ENCODE measurements at places on chromosomes 3 and 15. TPM values are rescaled to one million over a fixed set of nuclear protein-coding genes. Genes with fewer than 3 reads are reported as not detected.
A peak's percentile ranks its signal among the peaks of the same experiment; 100 is the strongest.

- no peaks in the 10 kb centered on the region for H3K27me3 ChIP-seq
- no peak overlapping the region for H3K4me3 ChIP-seq
- H3K36me3 ChIP-seq = peaks cover 9% of the 10 kb centered on the region
- no peak for DNase-seq
- H3K4me1 ChIP-seq = no peaks in the 10 kb centered on the region
These were observed 59.4 kb downstream of the SLC6A6 start for GRCh38 chr3:14461748-14462324.

- H3K27ac ChIP-seq = no peak overlapping the region
- no peak overlapping the region for H3K4me3 ChIP-seq
- DNase-seq = no peak
- no peaks in the 10 kb centered on the region for H3K27me3 ChIP-seq
- H3K4me1 ChIP-seq = no peaks in the 10 kb centered on the region
These were observed 337.8 kb downstream of the RBMS3 start for GRCh38 chr3:29618395-29619282.

DNA sequence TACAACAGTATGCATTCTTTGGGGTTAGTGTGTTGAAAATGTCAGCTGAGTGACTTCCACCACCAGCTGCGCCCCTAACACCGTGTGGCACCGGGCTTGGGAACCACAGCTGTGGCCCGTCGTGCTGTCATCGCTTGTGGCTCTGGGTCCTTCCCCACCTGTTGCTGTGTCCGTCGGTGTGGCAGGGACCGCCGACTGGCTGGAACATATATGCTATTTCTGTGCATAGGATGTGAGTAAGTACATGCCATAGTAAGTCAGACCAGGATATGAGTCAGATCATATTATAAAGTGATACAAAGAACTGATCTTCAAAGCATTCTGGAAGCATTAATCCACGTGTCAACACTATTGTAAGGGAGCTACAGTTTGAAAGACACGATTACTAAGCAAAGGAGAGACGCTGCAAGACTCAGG lies 31.9 kb downstream of the EHD4 start:
- no peak overlapping the region for H3K27ac ChIP-seq
- H3K36me3 ChIP-seq = peaks cover 22% of the 10 kb centered on the region
- H3K4me3 ChIP-seq = no peak overlapping the region
- no peaks in the 10 kb centered on the region for H3K27me3 ChIP-seq
- peaks cover 20% of the 10 kb centered on the region for H3K4me1 ChIP-seq

GRCh38 chr3:48565591-48566400 lies 2.2 kb upstream of the UCN2 start:
- no peak overlapping the region for H3K27ac ChIP-seq
- no peaks in the 10 kb centered on the region for H3K27me3 ChIP-seq
- peaks cover 6% of the 10 kb centered on the region for H3K4me1 ChIP-seq
- no peak for DNase-seq
- H3K36me3 ChIP-seq = no peaks in the 10 kb centered on the region

DNA sequence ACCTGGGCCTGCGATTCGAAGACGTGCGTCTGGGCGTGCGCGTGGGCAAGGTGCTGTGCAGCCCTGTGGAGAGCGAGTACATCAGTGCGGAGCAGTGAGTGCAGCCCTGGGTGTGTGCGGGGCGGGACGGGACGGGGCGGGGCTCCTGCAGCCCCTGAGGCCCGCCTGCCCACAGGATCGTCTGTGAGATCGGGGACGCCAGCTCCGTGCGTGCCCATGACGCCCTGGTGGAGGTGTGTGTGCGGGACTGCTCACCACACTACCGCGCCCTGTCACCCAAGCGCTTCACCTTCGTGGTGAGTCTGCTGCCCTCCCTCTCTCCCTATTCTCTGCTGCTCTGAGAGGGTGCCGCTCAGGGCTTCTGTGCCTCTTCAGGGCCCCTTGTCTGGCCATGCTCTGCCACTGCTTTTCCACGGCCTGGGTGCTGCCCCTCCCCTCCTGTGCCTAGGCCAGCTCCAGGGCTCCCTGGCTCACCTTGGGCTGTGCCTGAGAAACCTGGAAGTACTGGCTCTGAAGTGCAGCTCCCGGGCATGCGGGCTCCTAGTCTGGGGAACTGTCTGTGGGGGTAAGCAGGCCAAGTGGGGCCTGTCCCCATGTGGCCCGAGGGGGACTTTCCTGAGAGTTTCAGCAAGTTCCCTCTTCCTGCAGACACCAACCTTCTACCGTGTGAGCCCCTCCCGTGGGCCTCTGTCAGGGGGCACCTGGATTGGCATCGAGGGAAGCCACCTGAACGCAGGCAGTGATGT lies 31.8 kb downstream of the PLXNA1 start:
- no peak overlapping the region for H3K4me3 ChIP-seq
- H3K27ac ChIP-seq = peak overlapping the region; percentile 46
- no peak for DNase-seq
- peaks cover 16% of the 10 kb centered on the region for H3K4me1 ChIP-seq
- H3K36me3 ChIP-seq = no peaks in the 10 kb centered on the region
- H3K27me3 ChIP-seq = no peaks in the 10 kb centered on the region

GRCh38 chr15:70036585-70037291 lies 61.0 kb downstream of the TLE3 start:
- H3K27me3 ChIP-seq = no peaks in the 10 kb centered on the region
- H3K36me3 ChIP-seq = no peaks in the 10 kb centered on the region
- peak; percentile 88 for DNase-seq
- peak overlapping the region; percentile 25 for H3K4me3 ChIP-seq
- peaks cover 40% of the 10 kb centered on the region for H3K4me1 ChIP-seq

DNA sequence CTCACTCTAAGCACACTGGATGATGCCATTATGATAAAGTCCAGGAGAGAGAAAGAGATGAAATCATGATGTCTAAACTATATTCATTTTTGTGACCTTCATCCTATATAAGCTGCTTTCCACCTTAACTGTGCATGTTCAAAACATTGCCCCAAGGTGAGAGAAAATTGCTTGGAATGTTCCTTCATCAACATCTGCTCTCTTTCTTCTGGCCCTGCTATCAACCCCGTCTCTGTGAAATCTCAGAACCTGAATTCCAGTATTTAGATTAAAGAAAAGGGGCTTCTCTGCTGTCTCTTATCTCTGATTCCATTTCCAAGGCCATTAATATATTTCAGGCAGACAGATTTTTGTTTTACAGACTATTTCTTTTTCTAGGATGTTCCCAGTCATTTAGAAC lies 47.3 kb upstream of the PHLDB2 start:
- no peaks in the 10 kb centered on the region for H3K4me1 ChIP-seq
- DNase-seq = no peak
- no peak overlapping the region for H3K4me3 ChIP-seq
- no peak overlapping the region for H3K27ac ChIP-seq
- H3K27me3 ChIP-seq = no peaks in the 10 kb centered on the region
- H3K36me3 ChIP-seq = no peaks in the 10 kb centered on the region

- DNase-seq = peak; percentile 63
- H3K27ac ChIP-seq = peak overlapping the region; percentile 98
- H3K27me3 ChIP-seq = no peaks in the 10 kb centered on the region
- peaks cover 4% of the 10 kb centered on the region for H3K36me3 ChIP-seq
These were observed 8.4 kb downstream of the NBEAL2 start for GRCh38 chr3:46987743-46988401.

DNA sequence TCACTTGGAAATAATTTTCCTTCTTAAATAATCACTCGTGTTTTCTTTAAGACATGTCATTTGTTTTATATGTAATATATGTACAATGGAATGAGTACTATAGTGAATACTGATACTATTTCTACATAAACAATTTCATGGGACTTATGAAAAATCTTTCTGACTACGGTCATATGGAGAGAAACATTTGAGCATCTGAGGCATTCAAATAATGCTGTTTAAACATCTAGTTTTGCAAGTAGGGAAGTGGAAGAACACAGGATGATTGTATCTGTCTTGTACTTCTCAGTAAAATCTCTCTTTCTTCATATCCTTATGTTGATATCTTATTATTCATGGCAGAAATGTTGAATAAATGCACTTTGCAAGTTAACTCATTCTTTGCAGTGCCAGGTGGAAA lies 599.5 kb upstream of the KCNMB2 start:
- H3K27ac ChIP-seq = no peak overlapping the region
- no peak overlapping the region for H3K4me3 ChIP-seq
- no peaks in the 10 kb centered on the region for H3K27me3 ChIP-seq

GRCh38 chr3:141335531-141336061 lies 32.7 kb upstream of the ZBTB38 start:
- no peak for DNase-seq
- no peaks in the 10 kb centered on the region for H3K27me3 ChIP-seq
- no peaks in the 10 kb centered on the region for H3K36me3 ChIP-seq
- H3K4me3 ChIP-seq = no peak overlapping the region
- H3K4me1 ChIP-seq = peaks cover 57% of the 10 kb centered on the region

GRCh38 chr15:50810128-50810527 lies 44.6 kb upstream of the SPPL2A start:
- H3K4me1 ChIP-seq = no peaks in the 10 kb centered on the region
- no peaks in the 10 kb centered on the region for H3K27me3 ChIP-seq
- H3K36me3 ChIP-seq = no peaks in the 10 kb centered on the region
- no peak overlapping the region for H3K27ac ChIP-seq

GRCh38 chr3:144822671-144823070 lies 851.0 kb downstream of the DIPK2A start:
- no peaks in the 10 kb centered on the region for H3K4me1 ChIP-seq
- no peaks in the 10 kb centered on the region for H3K36me3 ChIP-seq
- DNase-seq = no peak

- H3K4me1 ChIP-seq = peaks cover 22% of the 10 kb centered on the region
- no peak overlapping the region for H3K4me3 ChIP-seq
- DNase-seq = peak; percentile 71
- no peaks in the 10 kb centered on the region for H3K27me3 ChIP-seq
- no peak overlapping the region for H3K27ac ChIP-seq
- no peaks in the 10 kb centered on the region for H3K36me3 ChIP-seq
These were observed 21.2 kb downstream of the IL5RA start for GRCh38 chr3:3089017-3089416.

GMPS gene
- total RNA-seq = 108 TPM

DPPA4 gene
- total RNA-seq = 0.40 TPM

ZNF148 gene
- total RNA-seq = 37.0 TPM

FGD5 gene
- 0.11 TPM for total RNA-seq

VPS33B gene
- total RNA-seq = 19.8 TPM

TMC3 gene
- not detected for total RNA-seq

RPS27L gene
- total RNA-seq = 144 TPM

SLC12A8 gene
- total RNA-seq = 61.4 TPM

LZTFL1 gene
- total RNA-seq = 13.0 TPM

Data from GM12878 (cell line).